Inflammatory macrophage (primary cell): ENCODE measurements at places on chromosomes 1 and 21.

- DNase-seq: no peak
Observed at GRCh38 chr1:33973799-33974545, 110.1 kb downstream of the HMGB4 start.

DNA sequence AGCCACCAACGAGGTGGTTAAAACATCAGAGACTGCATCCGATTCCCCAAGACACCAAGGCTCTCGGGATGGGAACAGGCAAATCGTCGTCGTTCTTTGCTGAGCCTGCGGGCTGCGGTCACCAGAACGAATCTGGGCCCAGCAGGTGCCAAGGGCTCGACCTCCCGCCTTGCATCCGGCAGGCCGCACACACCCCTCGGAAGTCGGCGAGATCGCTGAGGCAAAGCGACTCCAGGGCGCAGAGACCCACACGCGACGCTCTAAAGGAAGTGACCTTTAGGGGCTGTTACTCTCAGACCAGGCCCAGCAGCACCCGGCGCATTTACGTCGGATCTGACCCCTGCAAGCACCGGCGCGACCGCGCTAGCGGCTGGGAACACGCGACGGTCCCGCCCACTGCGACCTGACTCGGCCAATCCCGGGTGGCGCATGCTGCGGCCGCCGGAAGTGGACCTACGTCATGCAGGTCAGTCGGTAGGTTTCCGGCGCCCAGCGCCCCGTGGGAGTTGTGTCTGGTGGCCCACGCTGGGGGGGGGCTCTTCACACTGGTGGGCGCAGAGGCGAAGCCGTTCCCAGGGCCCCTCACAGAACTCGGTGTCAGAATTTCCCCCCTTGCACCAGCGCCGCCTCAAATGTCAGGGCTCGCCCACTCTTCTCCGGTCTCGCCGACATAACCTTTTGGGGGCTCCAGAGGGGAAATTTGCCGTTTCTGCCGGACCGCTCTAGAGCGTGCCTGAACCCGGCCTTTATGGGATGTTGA lies 7.5 kb upstream of the PARK7 start:
- peak; percentile 99 for DNase-seq

GRCh38 chr21:45147473-45148315 lies 73.3 kb downstream of the ADARB1 start:
- DNase-seq: no peak

GRCh38 chr1:110645821-110646735 lies 28.7 kb downstream of the KCNA3 start:
- DNase-seq: peak; percentile 85

- DNase-seq: no peak
Observed at GRCh38 chr1:220045356-220046051, 801 bp downstream of the EPRS1 start.

DNA sequence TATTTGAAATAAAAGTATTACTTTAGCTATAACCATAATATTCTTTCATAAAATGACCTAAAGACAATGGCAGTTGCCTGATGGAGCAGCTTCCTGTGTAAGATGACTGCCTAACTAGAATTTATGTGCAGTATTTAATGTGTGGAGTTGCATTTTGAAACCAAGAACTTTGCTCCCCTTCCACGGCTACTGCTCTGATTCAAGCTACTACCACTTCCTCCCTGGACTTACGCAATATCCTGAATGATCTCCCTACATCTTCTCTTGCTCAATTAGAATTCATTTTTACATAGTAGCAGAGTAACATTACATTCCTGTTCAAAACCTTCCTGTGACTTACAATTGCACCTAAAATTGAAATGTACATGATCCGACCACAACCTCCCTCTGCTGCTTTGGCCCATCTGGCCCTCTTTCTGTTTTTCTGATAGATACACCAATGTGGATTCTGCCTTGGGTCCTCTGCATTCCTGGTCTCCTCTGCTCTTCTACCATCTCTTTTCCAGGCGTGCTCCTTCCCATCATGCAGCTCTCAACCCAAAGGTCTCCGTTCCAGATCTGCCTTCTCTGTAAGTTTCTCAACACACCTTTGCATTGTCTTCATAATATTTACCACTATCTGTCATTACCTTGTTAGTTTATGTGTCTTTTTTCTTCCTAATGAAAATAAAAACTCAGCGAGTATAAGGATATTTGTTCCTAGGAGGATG lies 47.4 kb upstream of the USP25 start:
- DNase-seq: peak; percentile 86

DNA sequence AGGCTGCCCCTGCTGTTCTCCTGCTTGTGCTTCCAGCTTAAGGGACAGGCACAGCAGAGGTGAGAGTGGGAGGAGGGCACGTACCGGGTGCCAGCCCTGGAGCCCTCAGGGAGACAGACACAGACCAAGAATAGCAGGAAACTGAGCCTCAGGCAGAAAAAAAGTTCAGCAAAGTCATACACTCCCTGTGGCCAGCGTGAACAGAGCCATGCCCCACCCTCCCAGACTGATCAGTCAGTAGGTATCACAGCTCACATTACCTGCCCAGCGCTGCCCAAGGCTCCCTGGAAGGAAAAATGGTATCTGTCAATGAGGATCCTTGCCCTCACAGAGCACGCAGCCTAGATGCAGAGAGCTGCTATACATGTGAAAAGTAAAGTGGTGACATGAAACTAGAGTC lies 1.3 kb downstream of the UBL4B start:
- no peak for DNase-seq

GRCh38 chr1:208189183-208189582 lies 55.0 kb downstream of the PLXNA2 start:
- no peak for DNase-seq

DNA sequence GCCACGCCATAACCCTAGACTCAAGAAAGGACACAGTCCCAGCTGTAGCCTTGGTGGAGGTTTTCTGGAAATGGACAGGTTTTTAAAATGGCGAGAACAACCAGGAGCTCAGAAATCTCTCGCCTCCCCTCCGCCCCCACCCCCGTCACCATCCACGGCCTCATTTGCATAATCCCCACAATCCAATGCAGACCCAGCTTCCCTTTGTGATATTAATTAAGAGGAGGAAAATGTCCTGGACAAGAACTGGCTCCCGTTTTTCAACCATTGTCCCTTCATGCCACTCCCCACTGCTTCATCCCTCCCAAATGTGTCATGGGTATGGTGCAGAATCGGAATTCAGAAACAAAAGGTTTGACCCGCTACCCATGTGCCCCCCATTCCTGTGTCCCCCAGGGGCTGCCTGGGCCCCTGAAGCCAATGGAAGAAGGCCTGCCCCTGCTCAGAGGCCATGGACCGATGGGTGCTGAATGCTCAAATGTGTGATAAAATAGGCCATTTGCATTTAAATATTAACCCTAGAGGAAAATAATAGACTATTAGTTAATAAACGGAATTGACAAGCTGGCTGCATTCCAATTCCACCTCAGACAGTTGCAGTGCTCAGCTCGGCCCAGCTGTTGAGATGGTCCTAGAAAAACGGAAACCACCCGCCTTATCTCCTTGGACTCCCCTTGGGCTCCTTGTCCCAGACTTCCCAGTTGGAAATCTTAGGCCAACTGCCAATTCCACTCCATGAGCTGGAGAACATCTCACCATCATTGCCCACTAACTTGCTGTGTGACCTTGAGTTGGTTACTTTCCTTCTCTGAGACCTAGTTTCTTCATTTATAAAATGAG lies 10.7 kb upstream of the EPHB2 start:
- no peak for DNase-seq

GRCh38 chr1:222046684-222047263 lies 304.9 kb upstream of the DUSP10 start:
- no peak for DNase-seq

DNA sequence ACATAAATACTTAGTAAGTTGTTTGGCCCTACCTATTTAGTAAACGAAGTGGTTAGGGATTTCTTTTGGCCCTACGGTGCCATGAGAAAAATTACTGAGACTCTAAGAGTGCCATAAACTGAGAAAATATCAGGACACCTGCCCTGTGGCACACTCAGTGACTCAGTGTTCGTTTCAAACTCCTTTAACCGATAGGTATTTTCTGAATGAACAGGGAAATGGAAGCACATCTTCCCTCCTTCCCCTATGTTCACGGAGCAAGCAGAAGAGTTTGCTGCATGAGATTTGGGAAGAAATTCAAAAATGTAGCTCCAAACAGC lies 134.2 kb downstream of the KAZN start:
- no peak for DNase-seq

GRCh38 chr1:18855573-18855972 lies 3.9 kb downstream of the TAS1R2 start:
- no peak for DNase-seq

DNA sequence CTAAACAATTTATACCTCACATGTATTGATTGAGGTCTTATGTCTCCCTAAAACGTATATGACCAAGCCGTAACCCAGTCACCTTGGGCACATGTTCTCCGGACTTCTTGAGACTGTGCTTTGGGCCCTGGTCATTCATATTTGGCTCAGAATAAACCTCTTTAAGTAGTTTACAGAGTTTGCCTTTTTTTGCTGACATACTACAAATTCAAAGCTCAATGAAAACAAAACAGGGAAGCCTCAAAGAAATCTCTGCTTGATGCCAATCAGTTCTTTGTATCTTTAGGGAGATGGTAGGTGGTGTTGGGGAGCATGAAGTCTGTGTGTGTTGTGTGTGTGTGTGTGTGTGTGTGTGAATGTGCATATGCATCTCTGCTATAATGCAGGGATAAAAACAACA lies 247.0 kb downstream of the KCNJ6 start:
- no peak for DNase-seq

DNA sequence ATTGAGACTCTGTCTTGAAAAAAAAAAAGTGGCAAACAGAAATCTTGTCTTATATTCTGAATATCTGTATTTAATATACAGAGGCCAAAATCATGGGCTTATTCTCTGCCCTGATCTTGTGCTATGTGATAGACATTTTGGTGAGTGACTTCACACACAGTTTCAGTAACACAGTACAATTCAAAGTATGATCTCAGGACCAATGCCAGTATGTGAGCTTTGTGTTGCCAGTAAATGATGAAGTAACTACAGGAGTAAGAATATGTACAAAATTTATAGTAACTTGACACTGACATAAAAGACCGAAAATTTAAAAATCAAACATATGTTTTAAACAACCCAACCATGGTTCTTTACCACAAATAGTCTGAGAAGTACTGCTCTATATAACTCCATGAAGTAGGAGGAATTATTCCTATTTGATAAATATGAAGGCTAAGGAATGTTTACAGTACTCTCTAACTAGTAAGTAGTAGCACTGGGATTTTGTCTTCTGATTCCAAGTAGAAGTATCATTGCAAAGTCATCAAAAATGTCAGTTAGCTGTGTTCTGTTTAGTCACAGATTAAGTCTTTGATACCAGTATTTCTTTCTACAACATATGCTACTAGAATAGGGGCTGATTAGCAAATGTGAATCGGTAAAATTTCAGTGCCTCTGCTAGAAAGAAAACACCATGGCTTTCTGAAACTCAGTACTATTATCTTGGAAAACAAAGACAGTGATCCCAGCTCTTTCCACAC lies 25.3 kb downstream of the DPH5 start:
- DNase-seq: no peak

DNA sequence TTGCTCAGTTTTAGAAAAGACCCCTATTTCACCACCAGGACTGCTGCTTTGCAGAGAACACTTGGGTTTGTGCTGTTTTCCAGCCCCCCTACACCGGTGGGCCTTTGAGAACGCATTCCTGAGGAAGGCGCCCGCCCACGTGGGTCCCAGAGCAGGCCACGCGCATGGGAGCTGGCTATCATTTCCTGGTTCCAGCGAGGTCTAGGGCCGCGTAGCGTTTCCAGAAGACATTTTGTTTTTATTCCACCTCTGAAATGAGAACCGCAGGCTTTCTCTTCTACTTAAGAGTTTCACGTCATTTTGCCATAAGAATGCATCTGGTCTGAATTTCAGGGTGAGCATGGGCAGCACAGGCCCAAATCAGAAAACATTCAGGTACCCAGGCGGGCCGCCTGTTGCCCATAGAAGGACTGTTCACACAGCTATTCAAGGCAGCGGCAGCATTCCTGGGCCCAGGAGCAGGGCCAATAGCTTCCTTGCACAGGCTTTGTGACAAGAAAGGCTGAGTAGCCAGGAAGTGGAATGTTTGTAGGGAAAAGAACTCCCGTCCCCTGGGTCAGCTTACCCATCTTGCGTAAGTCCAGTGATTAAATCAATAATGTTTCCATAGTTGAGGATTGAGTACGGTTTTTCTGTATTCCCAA lies 1.4 kb upstream of the KLHL21 start:
- peak; percentile 66 for DNase-seq

GRCh38 chr1:208526613-208527125 lies 282.5 kb upstream of the PLXNA2 start:
- DNase-seq: no peak

DNA sequence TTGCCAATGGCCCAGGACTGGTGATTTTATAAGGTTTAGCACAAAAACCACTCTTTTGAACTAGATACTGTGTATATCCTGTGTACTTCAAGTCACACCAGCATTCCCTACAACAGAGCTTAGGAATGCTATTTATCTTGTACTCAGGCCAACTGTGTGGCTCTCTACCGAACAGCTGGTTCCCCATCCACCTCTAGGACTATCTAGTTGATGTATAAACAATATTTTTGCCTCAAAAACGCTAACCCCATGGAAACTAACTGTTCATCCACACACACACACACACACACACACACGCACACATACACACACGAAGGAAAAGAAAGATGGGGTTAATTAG lies 28.7 kb upstream of the SLC45A3 start:
- DNase-seq: no peak

- DNase-seq: peak; percentile 63
Observed at GRCh38 chr1:234862944-234863515, 253.1 kb upstream of the IRF2BP2 start.

DNA sequence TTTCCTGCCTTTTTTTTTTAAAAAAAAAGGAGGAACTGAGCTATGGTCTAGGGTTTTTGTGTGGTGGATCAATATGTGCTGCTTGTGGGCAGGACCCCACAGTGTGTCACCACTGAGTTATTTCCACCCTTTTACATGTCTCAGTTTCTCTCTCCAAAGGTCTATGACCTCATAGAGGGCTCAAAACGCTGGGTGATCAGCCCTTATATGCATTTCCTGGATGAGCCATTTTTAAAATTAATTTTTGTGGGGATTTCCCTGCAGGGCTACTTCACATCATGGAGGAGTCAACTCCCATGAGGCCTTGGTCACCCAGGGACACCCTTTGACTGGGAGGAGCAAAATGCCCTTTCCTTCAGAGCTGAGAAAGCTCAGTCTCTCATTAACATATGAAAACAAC lies 20.7 kb upstream of the HAO2 start:
- DNase-seq: no peak

DNA sequence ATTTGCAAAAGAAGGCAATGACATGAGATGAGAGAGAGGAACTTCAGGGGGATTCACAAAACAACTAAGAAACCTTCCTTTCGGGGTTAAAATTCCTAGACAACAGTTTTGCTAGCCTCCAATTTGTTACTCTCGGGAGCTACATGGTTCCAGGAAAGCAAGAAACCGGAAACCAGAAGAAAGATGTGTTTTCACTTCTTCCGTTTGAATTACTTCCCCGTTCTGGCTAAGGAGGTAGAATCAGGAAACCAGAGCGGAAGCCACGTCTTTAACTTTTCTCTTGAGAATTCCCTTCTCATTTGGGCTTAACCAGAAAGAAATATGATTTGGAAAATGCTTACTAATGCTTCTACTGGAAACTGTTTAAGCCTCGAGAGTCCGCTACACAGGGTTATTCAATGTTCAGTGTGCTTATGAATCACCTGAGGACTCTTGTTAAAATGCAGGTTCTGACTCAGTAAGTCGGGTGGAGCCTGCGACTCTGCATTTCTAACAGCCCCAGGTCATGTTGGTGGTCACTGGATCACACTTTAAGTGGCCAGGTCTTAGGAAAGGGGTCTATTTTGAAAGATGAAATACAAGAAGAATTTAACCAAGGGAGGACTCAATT lies 43.5 kb upstream of the MCOLN3 start:
- DNase-seq: peak; percentile 11
